Lower lobe of right lung (tissue), 2 donors: ENCODE measurements at places on chromosomes 2 and 18. TPM values are rescaled to one million over a fixed set of nuclear protein-coding genes. Genes with fewer than 3 reads are reported as not detected.

- no peak for DNase-seq
Measured at GRCh38 chr2:23711979-23712755, 214.8 kb downstream of the ATAD2B start.

DNA sequence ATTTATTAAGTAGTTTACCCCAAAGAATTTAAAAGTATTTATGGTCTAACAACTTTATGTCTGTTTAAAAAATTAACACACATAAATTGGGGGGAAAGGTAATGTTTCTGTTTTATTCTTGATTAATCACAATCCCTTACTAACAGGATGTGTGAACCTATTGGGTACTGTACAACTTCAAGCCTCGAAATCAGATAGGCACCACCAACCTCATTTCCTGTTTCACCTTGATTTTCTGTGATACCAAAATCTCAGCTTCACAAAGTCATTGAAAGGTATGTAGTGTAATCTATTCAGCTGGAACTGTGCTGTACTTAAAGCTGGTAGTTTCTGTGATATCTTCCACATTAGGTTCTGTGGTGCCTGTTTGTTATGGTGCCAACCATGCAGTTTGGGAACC is 4.0 kb downstream of the RNMT start:
- no peak for DNase-seq

DNA sequence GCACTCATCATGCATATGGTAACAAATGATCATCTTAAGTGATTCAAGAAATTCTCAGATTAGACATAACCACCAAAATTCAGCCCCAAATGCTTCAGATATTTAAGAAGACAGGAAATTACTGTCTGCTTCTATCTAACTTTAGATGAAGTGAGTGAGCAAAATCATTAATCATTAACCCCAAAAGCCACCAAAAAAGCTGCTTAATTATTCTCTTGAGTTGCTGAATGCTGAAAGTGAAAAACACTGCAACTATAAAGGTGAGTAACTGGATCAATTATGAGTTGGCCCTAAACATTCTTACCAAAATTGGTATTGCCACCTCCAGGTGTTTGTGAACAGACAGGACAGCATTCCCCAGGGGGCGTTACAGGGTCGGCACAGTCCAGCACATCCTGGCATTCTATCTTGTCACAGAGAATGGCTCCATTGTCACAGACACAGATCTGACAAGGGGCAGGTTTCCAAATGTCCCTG is 69.6 kb downstream of the COL5A2 start:
- DNase-seq: no peak

DNA sequence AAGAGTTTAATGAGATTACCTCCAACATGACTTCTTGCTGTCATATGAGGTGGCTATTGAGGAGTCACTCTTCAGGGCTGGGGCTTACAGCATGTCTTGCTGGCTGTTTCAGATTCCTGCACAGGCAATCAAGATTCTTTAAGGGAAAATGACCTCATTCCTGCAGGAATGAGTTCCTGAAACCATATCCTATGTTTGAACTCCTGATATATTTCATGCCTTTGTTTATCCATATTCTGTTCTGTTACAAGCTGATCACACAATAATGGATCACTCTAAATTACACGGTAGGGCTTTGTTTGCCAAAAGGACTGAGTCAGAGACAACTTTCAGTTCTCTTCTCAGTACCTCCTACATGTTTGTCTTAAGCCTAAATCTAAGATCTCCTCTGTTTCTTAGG is 879.8 kb upstream of the PIK3C3 start:
- DNase-seq: no peak

DNA sequence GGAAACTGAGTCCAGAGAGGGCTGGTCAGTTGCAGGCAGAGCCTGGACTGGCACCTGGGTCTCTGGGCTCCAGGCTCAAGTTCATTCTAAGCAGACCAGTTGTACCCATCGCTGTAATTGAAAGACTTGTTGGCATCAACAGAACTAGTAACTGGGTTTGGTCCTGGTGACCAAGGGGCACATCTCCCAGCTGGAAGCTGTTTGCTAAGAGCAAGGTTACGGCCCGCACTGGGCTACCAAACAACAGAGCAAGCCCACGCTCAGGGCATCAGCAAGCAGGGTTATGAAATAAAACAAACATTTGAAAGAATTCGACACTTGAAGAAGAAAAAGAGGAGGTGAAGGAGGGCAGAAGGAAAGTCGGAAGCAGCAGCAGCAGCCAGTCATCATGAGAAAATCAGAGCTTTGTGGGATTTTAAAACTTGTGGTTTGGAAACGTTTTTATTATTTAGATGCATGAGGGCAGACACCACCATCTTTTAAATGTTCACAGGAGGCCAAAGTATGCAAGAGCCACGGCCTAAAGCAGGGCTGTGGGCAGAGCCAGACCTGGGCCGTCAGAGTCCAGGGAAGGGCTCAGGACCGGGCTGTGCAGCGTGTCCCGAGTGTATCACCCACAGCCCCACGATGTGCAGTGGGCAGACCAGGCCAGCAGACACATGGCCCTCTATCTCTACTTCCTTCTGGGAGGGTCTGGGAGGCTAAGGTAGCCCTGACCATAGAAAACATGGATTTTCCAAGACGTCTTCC is 220.3 kb downstream of the BCL2 start:
- no peak for DNase-seq

GRCh38 chr18:50231621-50232020 is 34.7 kb downstream of the CFAP53 start:
- no peak for DNase-seq

DNA sequence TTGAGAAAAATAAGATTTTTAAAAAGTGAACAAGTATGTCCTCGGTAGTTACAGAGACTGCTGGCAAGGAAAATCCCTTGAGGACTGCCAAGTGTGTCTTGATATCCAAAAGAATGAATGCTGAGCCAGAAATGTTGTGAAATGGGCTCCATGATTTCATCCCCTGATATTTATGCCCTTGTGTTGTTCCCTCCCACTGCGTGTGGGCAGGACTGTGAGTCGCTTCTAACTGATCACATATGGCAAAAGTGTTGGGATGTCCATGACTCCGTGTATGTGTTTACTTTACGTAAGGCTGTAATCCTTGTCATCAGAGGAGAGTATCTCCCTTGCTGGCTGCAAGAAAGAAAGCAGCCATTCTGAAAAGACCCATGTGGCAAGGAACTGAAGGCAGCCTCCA is 285.1 kb downstream of the SS18 start:
- no peak for DNase-seq

GRCh38 chr2:67846370-67847070 is 216.3 kb downstream of the C1D start:
- DNase-seq: peak; percentile 83

DNA sequence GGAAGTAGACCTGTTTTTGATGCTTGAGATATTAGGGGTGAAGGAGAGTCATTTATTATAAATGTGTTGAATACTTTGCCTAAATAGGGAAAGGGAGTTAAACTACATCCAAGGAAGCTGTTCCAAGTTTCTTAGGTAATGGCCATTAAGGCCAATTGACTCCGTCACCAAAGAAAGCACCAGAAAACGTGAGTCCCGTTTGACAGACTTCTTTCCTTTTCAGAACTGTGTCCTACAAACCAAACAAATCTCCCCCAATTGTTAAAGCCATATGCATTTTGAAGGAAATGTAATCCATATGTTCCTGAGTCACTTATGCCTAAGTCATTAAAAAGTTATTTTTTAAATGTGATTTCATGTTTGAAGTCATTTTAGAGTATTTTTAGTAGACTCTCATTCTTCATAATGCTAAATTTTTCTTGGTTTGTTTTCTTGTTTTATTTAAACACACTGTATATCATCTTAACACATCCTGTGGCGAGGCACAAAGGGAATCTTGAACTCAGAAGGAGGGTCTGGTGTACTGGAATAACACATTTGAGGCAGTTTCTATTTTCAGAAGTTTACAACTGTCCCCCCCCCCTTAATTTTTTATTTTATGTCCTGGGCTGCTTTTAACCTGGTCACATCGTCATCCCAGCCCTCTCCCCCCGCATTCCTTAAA is 133.7 kb downstream of the RHBDD1 start:
- no peak for DNase-seq

DNA sequence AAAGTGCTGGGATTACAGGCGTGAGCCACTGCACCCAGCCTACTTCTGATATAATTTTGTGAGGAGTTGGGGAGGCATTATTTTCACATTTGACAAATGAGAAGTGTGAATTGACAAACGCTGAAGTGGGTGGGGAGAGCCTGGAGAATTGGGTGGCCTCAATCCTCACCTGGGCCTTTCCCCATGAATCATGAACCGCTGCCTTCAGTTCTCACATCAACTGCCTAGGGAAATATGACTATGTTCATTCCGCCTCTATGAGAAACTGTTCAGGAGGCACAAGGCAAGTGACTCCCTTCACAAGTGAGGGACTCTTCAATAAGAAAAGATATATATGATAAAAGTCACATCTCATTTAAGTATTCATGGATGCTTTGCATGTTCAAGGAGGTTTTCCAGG is 96.6 kb upstream of the RND3 start:
- DNase-seq: no peak

DNA sequence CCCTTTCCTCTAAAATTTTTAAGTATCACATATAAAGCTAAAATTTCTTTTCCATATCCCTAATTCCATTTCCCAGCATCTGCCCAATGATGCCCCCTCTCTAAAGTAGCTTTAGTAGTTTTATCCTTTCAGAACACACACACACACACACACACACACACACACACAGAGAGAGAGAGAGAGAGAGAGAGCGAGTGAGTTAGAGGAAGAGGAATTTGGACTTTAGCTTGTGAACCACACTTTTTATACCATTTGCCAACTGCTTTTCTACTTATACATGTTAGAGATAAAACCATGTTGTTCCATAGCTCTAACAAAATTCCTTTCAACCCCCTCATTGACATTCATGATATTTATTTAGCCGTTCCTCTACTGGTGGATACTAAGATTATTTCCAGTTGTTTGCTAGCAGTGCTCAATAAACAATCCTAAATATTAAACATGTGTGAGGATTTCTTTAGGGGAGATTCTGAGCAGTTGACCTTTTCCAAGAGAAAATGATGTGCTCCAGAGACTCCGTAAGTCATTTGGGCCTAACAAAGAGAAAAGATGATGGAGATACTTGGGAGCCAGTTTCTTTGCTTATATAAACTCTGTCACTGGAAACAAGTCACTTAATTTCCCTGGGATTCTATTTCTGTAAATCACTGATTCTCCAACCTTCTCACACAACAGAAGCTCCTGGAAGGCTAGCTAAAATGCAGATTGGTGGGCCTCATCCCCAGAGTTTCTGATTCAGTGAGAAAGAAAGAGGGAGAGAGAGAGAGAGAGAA is 229.7 kb upstream of the SP5 start:
- no peak for DNase-seq

GRCh38 chr2:178870703-178871102 is 63.5 kb upstream of the TTN start:
- DNase-seq: no peak

DNA sequence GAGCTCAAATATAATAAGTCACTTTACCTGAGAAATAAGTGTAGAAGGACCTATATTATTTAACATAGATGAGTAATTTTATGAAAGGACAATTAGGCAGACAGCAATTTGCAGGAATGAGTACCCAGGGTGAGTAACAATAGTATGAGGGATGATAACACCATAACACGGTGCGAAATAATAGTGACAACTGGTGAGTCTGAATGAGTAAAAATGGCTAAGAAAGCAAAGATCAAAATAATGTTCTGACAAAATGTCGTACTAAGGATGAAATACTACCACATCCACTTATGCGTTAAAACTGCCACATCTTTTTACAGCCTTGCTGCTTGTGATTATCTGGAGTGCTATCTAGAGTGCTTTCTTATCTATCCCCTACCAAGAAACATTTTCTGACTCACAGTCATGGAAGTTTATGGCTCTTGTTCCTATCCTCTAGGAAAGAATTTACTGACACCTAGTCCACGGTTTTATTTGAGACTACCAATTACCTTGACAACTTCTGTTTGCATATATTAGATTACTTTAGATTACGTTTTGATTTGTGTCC is 929.7 kb downstream of the LRP1B start:
- no peak for DNase-seq

DNA sequence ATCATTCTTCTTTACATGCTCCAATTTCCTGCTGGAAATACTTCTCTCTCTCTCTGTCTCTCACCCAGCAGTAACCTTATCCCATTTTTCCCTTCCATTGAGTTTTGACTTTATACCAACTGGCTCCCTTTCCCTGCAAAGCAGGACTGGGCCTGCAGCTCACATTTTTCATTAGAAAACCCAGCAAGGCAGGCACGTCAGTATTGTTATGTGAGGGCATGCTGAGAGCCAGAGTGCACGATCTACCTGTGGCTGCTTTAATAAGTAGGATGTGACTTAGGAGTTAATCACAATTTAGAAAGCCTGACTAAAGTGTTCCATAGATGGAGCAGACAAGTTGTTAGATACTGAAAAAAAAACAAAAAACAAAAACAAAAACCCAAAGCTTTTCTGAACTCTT is 5.2 kb upstream of the NDUFV2 start:
- DNase-seq: no peak

GRCh38 chr2:120740765-120741524 is 5.3 kb downstream of the GLI2 start:
- DNase-seq: no peak

- DNase-seq: no peak
Measured at GRCh38 chr2:231975001-231975400, 13.5 kb downstream of the DIS3L2 start.

Gene IL1RL2
- not detected for total RNA-seq

Gene CABLES1
- 44.2 TPM for total RNA-seq

Gene CAPN14
- total RNA-seq: 0.15 TPM

Gene ADD2
- 2.1 TPM for total RNA-seq

Gene NTSR2
- total RNA-seq: not detected

Gene KCNJ3
- total RNA-seq: not detected

Gene ITSN2
- total RNA-seq: 92.8 TPM

Gene PKP4
- total RNA-seq: 57.0 TPM

Gene UGT1A10
- total RNA-seq: not detected
